Activated T-helper 1 cell treated with anti-CD3 and anti-CD28 coated beads, Interleukin-2, amount 50 U/mL, for 16 hours (primary cell): ENCODE measurements at places on chromosomes 1 and 21.

DNA sequence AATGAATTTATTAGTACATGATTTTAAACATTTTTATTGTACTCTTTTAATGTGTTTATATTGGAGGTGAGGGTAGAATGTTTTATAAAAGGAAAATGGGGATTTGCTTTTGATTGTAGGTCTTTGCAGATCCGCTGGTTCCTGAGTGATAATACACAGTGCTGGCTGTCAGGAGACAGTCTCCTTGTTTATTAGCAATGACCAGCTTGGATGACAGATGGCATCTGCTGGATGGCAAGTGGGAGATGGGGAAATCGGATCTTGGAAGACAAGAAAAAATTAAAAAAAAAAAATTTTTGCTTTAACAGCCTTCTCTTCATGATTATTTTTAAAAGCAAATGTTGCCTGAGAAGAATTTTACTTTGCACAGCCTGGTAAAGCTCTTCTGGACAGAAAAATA is 4.4 kb upstream of the PHTF1 start:
- no peak for DNase-seq

DNA sequence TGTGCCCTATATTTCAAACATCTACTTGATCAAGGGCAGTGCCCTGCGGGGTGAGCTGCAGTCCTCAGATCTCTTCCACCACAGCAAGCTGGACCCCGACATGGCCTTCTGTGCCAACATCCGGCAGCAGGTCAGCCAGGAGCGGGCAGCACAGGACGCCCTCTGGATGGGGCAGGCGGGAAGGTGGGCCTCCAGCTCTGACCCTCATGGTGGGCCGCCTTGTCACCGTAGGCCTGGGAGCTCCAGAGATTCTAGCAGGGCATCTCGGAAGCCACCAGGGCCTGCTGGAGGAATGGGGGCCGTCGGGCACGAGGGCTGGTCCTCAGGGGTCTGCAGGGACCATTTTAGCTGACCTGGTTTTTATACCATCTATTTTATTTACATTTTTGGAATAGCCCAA is 15.6 kb upstream of the MFN2 start:
- no peak for DNase-seq

DNA sequence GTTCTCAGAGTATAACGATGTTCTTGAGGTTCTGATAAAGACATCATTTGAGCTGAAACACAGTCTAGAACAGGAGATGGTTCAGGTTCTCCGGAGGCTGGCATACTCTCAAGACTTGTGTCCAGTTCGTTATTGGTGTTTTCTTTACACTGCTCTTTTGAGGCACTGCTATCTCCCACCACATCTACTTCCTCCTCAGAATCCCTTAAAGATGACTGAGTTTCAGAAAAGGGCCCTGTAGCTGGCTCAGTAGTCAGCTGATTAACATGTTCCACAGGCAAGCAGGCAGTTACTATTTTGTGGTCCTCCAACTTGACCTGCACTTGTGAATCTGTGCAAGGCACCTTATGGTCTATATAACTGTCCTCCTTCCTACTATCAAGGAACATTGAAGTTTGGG is 50.2 kb downstream of the ZZZ3 start:
- no peak for DNase-seq

DNA sequence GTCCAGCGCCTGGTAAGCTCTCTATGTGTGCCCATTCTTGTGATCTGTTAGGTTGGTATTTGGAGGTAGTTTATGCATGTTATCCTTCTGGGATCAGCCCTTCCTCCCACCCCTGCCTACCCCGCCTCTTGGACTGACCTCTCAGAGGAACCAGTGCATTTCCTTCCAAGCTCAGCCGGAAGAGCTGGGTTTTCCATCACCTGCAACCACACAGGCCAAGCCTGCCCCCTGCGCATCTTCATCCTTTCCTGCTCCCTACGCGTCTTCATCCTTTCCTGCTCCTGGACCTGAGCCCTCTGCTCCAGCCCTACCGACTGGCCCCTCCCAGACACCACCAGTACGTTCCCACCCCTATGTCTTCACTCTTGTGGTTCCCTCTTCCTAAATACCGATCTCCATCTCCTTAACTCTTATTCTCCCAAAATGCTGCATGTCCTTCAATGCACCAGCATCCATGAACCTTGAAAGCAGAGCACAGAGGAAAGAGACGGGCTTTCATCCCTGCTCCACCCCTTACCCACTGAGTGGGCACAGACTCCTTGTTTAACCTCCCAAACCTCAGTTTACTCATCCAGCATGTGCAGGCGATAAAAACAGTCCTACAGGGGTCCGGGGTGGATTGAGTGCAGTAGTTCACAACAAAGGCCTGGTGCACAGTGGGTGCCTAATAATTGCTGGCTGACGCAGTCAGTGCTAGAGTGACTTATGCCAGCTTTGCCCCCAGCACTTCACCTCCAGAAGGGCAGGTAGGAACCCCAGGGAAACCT is 526.3 kb downstream of the MATN1 start:
- no peak for DNase-seq

DNA sequence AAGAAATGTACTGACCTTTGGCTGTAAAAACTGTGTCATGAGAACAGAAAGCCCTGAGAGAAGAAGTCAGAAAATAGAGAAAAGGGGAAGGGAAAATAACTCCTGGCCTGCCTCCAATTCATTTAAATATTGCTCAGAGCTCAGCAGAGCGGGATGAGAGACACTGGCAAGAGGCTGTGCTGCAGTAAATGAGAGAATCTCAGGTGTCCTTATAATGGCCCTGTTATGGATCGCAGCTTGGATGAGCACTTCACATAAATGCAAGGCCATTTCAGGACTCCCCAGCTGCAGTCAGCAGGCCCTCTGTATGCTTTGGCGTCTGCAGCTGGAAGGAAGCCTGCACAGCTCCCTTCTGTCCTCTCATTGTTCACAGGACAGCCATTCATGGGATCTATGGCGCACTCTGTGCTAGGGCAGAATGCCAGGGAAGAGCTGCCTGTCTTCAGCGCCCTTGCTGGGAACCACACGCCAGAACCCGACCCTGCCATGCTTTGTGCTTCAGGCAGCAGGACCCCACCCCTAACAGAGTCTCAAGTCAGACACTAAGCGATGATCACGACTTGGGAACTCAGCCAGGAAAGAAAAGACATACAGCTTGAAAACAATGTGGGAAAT is 20.7 kb upstream of the ABCB10 start:
- DNase-seq: no peak

- DNase-seq: no peak
Measured at GRCh38 chr1:145545055-145545454, 62.7 kb upstream of the GPR89A start.

GRCh38 chr21:45876381-45877170 is 105.0 kb upstream of the COL6A1 start:
- DNase-seq: no peak

- peak; percentile 26 for DNase-seq
Measured at GRCh38 chr1:10507111-10507879, 32.5 kb downstream of the PEX14 start.

DNA sequence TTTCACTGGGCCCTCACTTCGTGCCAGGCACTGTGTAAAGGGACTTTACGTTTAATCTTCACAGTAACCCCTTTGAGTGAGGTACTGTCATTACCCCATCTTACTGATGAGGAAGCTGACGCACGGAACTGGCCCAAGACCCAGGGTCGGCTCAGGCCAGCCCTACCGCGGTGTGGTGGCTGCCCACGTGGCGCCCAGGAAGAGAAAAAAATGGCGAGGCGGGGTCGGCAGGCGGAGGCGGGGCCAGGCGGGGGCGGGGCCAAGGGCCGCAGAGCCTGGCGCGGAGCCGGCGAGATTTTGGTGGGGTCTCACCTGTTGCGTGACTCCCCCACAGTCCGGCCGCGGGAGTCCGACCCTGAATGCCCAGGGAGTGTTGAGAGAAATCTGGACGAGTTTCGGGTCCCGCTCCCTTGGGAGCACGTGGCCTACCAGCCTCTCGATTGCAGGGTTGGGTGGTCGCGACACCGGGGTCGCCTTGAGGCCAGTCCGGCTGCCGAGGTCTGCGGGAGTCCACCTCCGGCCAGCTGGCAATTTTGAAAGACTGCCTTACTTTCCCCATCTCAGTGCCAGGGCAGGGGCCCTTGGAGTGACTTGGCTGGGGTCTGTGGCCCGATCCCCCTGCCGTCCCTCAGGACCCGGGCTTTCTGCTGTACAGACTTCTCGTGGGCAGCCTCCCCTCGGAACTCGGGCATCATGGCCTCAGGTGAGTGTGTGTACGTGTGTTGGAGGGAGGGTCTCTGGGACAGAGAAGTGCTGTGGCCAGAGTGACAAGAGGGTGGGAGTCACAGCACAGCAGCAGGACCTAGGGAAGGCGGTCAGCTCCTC is at the start of the genes AMPD2 and GNAT2:
Gene AMPD2, plus strand, starts transcription at position 262 of the 825 bp plus-strand sequence. CDS start 1,339 bp downstream, outside the sequence.
Gene GNAT2, minus strand, starts transcription at position 41 of the 825 bp plus-strand sequence. CDS start 6,746 bp downstream, outside the sequence.
- peak; percentile 64 for DNase-seq

- DNase-seq: no peak
Measured at GRCh38 chr1:232521660-232522059, 108.3 kb downstream of the SIPA1L2 start.

- DNase-seq: no peak
Measured at GRCh38 chr1:233253832-233254331, 41.6 kb downstream of the PCNX2 start.
